Gastrocnemius medialis (tissue), 4 donors: ENCODE measurements at places on chromosomes 12 and 14.

DNA sequence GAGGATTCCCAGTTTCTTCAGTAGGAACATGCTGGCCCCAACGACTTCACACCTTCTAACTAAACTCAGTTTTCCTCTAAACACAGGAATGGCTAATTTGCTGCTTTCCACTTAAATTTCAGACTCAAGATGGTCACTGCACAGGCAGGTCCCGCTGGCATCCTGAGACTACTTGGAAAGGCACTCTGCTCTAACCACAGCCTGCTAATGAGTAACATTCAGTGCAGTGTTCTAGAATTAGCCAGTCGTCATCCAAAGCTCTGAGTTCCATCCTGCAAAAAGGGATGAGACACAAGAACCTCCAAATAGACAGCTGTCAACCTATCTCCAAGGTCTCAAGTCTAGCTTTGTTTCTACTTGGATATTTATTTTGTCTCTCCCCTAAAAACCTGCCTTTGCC, 6.0 kb downstream of the CCDC92 start:
- no peak for DNase-seq

- no peak for DNase-seq
Measured at GRCh38 chr14:64478634-64479250, 13.4 kb downstream of the AKAP5 start.

GRCh38 chr12:67632005-67632404, 16.5 kb upstream of the DYRK2 start:
- DNase-seq = no peak

DNA sequence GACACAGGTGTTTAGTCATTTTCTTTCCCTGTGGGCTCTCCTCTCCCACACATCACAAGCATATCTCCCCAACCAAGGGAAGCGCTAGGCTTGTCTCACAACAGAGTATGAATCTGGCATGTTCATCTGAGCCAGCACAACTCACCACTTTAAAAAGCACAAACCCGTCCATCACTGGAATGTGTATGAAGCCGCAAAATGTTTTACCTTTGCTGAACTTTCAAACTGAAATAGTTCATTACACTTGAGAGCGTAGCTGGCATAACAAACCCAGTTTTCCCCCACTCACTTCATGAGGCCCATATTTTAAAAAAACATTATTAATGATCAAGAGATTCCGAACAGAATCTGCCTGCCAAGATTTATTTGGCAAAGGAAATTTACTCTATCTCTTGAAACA, 15.8 kb downstream of the NID2 start:
- no peak for DNase-seq

DNA sequence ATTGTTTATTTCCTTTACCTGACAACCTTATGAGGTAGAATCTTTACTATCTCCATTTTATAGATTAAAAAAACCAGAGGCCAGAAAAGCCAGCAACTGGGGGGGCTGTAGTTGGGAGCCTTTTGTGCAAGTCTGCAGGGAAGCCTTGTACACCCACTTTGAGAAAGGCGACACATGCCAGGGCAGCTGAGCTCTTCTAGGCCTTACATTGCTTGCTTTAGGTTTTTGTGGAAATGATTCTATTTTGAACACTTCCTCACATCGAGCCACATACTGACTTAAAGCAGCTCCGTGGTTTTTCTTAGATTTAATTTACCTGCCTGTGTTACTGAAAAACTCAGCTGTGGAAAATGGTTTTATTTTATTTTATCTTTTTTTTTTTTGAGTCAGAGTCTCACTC, 34.6 kb downstream of the EP400 start:
- DNase-seq = no peak
